B cell (primary cell): ENCODE measurements at places on chromosomes 16 and 17.
A peak's percentile ranks its signal among the peaks of the same experiment; 100 is the strongest.

GRCh38 chr16:10371592-10371991 lies 14.3 kb upstream of the ATF7IP2 start:
- no peak for DNase-seq

GRCh38 chr17:40536295-40537171 lies 28.7 kb downstream of the CCR7 start:
- DNase-seq, result no peak

- no peak for DNase-seq
Measured at GRCh38 chr17:16950488-16950887, 21.4 kb downstream of the TNFRSF13B start.

DNA sequence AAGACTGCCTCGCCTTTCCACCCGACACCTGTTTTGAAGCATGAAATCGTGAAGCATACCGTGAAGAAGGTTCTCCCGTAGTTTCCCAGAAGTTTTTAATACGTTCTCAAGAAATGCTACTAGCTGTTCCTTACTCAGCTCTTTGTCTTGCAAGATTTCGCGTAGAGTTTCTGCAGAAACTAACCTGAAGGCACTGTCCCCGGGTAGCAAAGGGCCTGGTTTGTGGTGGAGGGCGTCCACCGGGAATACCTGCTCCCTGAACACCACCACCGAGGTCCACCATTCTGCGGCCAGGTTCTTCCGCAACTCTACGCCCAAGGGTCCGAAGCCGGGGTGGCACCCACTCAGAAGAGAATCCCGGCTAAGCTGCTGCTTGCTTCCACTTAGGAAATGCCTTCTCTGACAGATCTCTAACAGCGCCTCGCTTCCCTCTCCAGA lies 487 bp downstream of the POLG2 start:
- DNase-seq, result no peak

DNA sequence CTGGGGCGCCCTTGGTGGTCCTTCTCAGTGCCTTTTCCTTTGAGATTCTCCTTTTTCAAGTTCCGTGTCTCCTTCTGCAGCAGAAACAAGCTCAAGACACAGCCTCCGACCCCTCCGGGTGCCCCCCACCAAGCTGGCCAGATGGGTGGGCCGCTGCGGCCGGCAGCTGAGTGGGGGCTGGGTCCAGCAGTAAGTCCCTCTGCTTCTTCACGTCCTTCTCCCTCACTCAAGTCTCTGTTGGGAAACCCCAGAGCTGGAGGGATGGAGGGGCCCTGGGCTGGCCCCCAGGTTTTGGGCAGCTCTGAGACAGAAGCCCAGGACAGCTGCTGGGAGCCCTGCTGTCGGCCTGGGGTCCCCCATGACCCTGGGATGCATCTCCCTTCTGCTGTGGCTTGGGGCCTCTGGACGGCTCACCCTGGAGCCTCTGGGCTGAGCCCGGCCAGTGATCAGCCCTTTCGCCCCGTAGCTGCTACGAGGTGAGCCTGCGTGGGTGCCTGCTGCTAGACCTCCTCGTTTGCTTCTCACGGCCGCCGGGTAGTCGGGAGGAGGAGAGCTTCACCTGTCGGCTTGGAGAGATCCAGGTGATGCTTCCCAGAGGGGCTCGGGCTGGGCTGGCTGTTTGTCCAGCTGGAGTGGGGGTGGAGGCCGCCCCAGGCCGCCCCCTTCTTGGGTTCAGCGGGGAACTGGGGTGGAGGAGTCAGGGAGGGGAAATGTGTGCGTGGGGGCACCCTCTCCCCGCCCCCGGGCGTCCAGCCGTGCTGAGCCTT lies 10.7 kb downstream of the ENGASE start:
- no peak for DNase-seq

GRCh38 chr17:7794075-7794663 lies 39.8 kb upstream of the KDM6B start:
- no peak for DNase-seq

DNA sequence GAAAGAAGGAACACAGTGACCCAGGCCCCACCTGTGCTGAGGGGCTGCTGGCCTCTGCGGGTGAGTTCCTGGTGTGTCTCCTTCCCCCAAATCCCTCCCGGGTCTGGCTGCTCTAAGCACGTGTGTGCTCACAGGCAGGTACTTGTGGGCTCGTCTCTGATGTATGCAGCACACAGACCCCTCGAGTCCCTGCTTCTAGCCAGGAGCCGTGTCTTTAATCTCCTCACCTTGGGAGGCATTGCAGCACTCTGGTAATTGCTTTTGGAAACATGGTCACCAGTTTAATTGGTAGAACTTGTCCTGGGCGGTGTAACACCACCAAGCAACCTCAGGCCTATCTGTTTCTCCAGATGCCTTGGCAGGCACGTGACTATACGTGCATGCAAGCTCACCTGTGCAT lies 8.8 kb upstream of the RPL38 start:
- DNase-seq, result no peak

DNA sequence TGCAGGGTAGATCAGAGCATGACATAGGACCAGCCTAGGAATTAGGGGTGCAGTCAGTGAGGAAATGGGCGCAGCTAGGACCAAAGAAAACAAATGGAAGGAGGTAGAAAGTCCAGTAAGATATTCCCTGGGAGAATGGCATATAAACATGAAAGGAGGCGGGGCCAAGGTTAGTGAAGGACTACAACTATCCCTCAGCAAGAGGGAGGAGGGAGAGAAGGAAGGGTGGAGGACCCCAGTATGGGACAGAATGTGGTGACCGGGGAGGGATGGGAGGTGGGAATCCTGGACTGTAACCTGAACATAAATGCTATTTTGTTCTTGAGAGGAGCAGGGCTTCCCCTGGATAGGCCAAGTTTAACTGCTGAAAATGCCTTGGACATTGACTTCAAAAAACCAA lies 22.8 kb downstream of the ITGB3 start:
- no peak for DNase-seq

DNA sequence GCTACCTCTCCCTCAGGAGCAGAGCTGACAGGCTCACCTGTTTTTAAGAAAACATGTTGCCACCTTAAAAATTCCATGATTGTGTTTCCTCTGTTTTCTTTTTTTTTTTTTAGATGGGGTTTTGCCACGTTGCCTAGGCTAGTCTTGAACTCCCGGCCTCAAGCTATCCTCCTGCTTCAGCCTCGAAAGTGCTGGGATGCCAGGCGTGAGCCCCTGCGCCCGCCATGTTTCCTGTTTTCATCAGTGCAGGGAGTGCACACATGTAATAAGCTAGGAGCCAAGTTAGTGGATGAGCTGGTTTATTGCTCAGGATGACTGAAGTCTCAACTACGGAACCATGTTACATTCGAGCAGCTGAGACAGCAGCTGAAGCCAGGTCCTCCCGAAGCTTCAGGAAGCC lies 13.6 kb downstream of the MRM3 start:
- no peak for DNase-seq

DNA sequence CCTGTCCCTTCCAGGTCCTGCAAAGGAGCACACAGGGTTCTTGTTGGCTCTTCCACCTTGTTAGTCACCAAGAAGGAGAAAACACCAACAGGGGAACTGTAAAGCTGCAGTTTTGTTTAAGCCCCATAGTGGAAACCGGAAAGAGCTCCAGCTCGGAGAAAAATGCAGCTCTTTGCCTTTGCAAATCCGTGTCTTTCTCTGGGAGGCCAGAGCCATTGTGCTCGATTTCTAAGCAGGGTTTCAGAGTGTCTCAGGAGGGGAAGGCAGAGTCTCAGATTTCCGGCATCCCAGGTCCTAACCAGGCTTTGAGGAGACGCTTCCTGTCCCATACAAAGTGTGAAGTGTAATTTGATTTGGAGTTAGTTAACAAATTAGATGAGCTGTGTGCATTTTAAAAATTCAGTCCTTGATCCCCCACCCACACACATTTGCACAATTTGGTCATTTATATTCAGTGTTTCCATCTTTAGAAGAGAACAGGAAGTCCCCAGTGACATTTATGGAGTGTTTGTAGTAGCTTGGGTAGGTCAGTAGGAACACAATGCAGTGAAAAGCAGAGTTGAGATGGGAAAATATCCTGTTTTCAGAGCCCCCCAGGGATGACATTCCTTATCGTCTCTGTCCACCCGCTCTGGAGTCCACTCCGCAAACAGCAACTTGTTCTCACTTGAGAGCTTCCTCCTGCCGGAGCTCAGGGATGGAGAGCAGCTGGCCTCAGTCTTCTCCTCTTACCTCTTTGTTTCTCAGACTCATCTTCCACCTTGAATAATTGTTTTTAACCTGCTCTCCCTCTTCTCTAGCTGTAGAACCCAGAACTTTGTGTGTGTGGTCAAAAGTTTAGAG lies 331.9 kb downstream of the SEC14L1 start:
- DNase-seq, result no peak

DNA sequence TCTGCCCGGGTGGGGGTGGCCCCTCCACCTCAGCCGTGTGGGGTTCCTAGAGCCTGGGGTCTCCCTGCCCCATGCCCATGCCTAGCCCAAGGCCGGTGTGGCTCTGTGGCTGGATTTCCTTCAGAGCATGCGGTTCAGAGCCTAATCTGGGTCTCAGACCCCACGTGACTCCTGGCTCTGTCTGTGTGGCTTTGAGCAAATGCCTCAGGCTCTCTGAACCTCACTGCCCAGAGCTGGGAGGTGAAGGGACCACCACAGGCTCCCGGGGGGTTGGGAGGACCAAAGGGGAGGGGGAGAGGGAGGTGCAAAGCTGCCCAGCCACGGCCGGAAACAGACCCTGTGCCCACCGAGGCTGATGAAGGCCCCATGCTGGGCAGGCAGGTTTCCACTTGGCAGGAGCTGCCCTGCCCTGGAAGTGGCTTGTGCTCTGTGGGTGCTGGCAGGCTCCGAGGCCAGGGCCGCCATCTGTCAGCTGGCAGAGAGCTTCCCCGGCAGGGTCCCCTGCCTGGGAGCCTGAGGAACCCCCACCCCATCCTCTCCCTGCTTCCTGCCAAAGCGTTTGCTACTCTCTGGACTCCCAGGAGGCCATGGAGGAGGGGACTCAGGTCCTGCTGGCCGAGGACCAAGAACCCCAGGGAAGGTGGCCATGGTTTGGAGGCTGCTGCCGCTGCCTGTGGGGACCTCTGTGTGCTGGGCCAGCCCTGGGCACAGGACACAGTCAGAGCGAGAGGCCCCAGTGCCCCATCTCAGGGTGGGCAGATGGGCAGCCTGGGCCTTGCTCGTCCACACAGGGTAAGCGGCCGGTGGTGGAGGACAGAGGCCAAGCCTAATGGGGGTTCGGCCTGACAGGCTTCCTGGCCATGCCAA lies 4.0 kb downstream of the CDH15 start:
- no peak for DNase-seq

GRCh38 chr16:24844101-24845030 lies 1.4 kb upstream of the SLC5A11 start:
- DNase-seq, result no peak

DNA sequence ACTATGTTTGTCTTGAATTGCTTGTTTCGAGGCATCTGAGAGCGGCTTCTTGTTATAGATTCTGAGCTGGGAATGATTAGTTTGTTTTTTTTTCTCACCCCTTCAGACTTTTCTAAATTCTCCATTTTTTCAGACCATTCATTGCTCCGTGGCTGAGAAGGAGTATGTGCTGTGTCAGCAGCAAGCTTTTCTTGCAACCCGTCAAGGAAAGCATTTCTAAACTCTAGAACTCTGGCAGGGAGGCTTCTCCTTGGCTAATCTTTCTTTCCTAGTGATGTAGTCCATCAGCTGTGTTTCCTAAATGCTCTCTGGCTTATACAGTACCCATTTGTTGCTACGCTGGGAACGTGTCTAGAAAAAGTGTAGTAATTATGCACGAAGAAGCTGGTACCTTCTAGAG lies 133.5 kb downstream of the FTO start:
- no peak for DNase-seq

- DNase-seq, result no peak
Measured at GRCh38 chr17:56688151-56688550, 94.7 kb downstream of the NOG start.

- no peak for DNase-seq
Measured at GRCh38 chr16:67463691-67464090, 17.3 kb downstream of the ATP6V0D1 start.

- no peak for DNase-seq
Measured at GRCh38 chr16:2948807-2949704, 15.0 kb upstream of the KREMEN2 start.

GRCh38 chr17:48037838-48038323 lies 284 bp upstream of the COPZ2 start:
- no peak for DNase-seq

DNA sequence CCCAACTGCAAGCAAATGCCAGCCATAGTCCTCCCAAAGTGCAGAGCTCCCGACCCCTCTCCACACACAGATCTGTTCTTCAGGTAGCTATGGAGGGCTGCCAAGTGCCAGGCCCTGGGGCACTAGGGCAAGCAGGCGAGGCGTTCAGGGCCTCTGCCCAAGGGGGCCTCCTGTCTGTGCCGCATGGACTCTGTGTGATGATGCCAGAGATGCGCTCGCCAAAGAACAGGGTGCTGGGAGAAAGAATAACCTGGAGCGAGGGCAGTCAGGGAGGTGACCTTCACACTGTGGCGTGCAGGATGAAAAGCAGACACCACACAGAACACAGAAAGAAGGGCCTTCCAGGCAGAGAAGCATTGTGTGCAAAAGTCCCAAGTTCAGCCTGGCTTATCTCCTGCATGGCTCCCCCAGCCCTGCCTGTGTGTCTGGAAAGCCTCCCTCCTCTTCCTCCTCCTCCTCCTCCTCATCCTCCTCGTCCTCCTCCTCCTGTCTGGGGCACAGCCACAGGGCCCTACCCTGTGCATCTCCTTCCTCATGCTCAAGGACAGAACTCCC lies 44.2 kb downstream of the PEMT start:
- no peak for DNase-seq

- no peak for DNase-seq
Measured at GRCh38 chr17:35044181-35044580, 19.3 kb downstream of the RFFL start.

- DNase-seq, result peak; percentile 49
Measured at GRCh38 chr17:80605326-80606066, 60.9 kb downstream of the RPTOR start.

DNA sequence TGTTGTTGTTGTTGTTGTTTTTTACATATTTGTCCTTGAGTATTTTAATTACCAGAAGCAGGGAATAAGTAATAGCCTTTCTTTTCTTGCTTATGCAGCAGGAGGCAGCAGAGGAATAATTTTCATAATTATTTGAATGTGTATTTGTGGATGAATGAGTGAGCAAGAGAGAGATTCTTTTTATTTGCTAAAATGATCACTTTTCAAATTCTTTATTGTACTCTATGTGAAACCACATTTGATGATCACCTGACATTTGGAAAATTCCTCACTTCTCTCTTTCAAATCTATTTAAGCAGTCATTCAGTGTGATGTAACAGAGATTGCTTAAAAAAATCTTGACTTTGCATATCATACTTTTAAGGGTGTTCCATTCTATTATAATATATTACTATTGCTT lies 223.6 kb downstream of the BCAS3 start:
- no peak for DNase-seq

- DNase-seq, result no peak
Measured at GRCh38 chr17:979212-979538, 401 bp downstream of the NXN start.
